Stimulated activated CD4-positive, alpha-beta T cell treated with anti-CD3 and anti-CD28 coated beads, TNF-alpha, amount 100 ng/mL, for 48 hours (primary cell): ENCODE measurements at places on chromosomes 1 and 21.

- no peak for DNase-seq
Observed at GRCh38 chr1:89257041-89257440, 15.6 kb downstream of the GBP5 start.

DNA sequence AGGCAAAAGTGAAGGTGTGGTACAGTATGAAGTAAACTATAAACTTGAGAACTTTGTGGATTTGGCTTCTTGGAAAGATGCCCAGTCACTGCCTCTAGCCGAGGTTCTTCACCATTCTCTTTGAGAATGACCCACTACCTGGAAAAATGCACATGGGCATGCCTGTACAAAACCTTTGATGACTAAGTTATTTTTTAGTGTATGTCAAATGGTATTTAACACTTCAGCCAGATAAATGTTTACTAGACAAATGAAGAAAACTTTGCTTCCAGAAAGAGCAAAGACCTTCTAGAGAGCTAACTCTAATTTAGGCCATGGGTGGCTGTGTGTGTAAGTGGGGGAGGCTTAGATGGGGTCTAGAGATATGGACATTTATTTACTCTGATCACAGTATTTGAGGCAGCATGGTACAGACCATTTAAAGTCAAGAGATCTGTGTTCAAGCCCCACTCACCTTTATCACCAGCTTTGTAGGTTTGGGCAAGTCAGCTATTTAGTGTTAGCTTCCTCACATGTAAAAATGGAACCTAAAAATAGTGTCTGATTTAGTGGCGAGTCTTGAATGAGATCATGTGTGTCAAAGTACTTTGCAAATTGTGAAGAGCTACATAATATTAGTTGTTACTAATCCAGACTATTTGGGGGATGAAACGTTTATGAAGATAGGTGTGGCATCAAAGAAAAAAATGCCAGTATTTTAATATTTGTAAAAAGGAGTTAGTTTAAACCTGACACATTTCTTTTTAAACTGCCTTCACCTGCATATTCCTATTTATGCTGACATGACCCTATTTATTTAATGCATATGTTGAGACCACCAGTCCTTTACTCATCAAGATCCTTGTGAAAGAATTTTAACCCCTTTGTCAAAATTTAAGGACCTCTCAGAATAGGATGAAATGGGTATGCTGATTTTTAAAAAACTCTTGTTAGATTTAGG is 20.2 kb downstream of the NFYC start:
- DNase-seq, result no peak

GRCh38 chr21:16028142-16028541 is 298.4 kb downstream of the USP25 start:
- DNase-seq, result no peak

DNA sequence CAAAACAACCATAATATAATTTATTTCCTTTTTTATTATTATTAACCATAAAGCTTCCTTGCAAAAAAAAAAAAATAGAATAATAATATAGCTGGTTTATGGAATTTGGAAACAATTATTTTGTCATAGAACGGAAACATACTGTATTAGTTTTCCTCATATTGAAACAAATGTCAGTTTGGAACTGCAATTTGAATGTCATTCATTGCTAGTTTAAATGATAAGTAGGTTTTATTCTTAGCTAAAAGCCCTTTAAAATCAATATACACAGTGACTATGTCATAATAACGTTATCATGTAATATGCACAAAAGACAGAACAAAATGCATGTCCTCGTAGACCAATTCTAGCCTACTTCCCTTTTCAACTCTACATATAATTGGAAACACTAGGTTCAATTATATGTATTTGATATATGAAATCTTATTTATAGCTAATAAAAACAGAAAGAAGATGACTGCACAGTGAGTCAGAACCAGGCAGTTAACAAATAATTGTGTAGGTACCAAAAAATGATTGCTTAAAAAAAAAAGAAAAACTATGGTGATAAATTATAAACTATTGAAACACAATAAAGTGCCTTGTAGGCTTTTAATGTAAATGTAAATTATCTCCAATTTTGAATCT is 85.2 kb upstream of the EXO1 start:
- DNase-seq, result no peak

GRCh38 chr21:26061437-26061836 is 109.1 kb downstream of the APP start:
- DNase-seq, result no peak

- no peak for DNase-seq
Observed at GRCh38 chr1:166353213-166353612, 186.4 kb upstream of the FAM78B start.

GRCh38 chr1:54275349-54275748 is 75.4 kb downstream of the MRPL37 start:
- no peak for DNase-seq

DNA sequence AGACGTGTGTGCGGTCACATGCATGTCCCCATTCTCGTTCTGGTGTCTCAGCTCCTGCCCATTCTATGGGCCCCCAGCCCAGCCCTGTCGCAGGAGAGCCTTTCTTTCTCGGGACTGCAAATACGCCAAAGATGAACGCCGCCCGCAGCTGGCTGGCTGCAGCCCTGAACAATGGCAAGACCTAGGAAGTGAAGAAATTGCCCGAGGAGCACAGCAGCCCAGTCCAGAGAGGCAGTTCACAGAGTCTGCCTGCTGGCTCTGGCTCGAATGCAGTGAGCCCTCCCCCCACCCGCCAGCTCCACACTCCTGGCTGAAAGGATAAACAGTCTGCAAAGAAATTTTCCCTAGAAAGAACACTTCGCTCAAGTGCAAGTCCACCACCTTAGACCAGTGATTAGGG is 23.3 kb downstream of the PAX7 start:
- DNase-seq, result no peak

DNA sequence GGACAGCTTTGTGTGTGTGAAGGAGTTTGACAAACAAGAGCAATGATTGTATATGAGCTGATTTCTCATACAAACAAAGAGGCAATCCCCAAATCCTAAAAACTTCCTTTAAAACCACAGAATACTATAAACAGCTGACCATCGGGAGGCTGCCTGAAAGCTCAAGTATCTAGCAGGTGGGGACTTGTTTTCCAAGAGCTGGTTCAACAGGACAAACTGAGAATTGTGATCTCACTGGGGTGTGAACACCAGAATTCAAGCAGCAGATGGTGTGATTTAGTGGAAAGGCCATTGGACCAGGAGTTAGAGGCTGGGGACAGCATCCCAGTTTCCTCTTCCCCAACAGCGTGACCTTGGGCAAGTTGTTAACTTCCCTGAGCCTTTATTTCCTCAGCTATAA is 13.9 kb downstream of the LMX1A start:
- no peak for DNase-seq

DNA sequence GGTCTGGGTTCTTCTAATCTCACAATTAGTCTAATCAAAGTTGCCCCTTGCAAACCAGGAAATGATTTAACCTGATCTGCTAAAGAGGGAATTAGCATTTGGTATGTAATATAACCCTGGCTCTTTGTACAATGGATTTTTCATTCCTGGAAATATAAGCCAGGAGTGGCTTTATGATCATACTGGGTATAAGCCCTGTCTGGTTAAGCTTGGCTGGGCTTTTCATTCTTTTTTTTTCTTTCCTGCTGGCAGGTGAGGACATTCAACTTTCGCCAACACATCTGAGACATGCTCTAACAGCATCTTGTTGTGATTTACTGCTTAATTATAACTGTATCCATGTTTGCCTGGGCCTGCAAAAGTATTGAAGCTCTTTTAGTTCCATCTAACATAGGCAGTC is 20.4 kb upstream of the SDE2 start:
- no peak for DNase-seq

GRCh38 chr1:10539411-10540043 is 64.8 kb downstream of the PEX14 start:
- no peak for DNase-seq

GRCh38 chr1:152673016-152673415 is 2.1 kb upstream of the LCE2C start:
- no peak for DNase-seq

GRCh38 chr21:43906585-43907370 is 41.8 kb downstream of the AGPAT3 start:
- no peak for DNase-seq

GRCh38 chr1:91153341-91153740 is 131.5 kb upstream of the ZNF644 start:
- DNase-seq, result no peak

GRCh38 chr1:200883118-200883517 is 10.3 kb downstream of the GPR25 start:
- DNase-seq, result no peak

DNA sequence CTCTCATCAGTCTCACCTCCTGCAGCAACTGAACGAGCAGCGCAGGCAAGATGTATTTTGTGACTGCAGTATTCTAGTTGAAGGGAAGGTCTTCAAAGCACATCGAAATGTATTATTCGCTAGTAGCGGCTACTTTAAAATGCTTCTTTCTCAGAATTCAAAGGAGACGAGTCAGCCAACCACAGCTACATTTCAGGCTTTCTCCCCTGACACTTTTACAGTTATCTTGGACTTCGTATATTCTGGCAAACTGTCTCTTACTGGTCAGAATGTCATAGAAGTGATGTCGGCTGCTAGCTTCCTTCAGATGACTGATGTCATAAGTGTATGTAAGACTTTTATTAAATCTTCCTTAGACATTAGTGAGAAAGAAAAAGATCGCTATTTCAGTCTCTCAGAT is 53.7 kb downstream of the ZBTB8A start:
- DNase-seq, result no peak

GRCh38 chr1:246383239-246383589 is 123.9 kb downstream of the SMYD3 start:
- DNase-seq, result no peak

- DNase-seq, result no peak
Observed at GRCh38 chr1:59214248-59215208, 82.4 kb upstream of the FGGY start.

GRCh38 chr1:98001764-98002163 is 80.9 kb upstream of the DPYD start:
- DNase-seq, result no peak

DNA sequence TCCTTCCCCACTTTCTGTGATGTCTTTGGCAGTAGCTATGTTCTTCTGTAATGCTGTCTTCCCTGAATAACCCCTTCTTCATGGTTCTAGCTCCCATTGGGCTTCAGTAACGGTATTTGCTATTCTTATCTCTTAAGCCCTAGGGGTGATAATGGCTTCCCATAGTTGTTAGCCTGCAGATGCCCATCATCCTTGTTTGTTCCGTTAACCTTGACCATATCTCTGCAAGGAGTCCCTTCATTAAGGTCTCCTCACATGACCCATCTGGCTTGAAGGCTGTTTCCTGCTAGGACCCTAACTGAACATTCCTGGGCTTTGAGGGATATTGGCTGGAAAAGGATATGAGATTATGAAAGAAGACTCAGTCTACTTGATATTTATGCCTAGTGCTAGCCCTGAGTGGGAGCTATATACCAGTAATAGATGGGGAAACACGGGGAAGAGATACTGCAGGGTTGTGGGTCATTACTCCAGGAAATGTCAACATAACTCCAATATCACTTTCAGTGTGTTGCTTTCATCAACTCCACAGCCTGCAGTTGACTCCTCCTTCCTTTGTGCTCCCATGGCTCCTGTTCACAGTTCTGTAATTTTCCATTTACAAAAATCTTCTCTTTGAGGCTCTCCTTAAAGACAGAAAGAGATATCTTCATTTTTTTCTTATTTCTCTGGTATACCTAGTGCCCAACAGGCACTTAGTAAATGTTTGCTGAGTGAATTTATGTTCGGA is 2.5 kb downstream of the MR1 start:
- no peak for DNase-seq

- no peak for DNase-seq
Observed at GRCh38 chr1:64539289-64539688, 69.4 kb downstream of the CACHD1 start.

DNA sequence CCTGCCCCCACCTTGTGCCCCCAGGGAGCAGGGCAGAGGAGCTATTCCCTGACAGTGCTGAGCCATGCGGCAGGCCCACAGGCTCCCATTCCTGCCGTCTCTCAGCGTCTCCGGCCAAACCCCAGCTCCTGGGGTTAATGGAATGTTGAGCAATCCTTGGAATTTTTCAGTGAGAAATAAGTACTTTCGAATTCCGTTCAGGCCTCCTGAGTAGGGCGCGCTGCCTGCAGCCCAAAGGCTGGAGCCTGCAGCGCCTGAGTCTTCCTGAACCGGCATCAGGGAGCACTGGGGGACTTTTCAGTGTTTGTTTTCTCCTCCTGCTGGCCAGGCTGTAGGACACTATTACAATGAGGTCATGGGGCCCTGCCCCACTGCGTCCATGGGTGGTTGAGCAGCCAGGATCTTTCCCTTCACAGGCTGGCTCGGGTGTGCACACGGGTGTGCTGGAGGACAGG is 33.3 kb upstream of the CSF1 start:
- DNase-seq, result no peak

DNA sequence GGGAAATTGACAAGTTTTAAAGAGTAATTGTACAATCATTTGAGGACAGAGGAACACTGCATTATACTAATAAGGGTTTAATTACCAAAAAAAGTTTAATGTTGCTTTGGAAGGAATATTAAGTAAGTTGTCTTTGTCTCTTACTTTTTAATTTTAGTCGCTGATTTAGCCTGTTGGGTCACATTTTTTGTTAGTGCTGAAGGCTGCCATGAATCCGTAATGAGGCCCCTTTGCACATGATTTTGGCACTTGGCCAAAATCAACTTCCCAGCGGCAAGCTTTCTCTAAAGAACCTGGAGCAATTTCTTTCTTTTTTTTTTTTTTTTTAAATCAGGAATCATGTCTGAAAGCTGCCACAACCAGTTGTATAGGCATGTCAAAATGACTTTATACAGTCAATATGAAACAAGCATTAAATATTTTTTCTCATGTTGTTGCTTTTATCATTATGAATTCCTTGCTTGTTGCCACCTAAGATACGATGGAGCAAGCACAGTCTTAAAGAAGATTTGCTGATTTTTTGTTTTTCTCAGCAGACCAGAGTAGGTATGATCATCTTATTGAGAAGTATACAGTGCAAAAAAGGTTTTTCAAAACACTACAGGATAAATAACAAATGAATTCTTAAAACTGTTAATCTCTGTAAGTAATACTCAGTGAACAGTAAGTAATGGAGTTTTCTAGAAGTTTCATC is 690.4 kb downstream of the USP25 start:
- DNase-seq, result no peak

GRCh38 chr1:60141276-60141675 is 67.7 kb upstream of the C1orf87 start:
- no peak for DNase-seq

GRCh38 chr1:17564458-17565393 is 25.2 kb downstream of the ARHGEF10L start:
- DNase-seq, result no peak

DNA sequence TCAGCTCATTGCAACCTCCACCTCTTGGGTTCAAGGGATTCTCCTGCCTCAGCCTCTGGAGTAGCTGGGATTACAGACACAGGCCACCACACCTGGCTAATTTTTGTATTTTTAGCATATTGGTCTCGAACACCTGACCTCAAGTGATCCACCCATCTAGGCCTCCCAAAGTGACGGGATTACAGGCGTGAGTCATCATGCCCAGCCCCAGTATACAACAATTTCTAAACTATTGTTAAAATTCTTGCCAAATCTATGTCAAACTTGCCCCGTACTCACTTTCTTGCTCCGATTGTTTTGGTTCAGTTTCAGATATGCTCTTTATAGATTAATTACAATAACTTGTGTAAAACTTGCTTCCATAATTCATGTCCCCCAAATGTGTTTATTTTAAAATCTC is 4.1 kb downstream of the RGS18 start:
- DNase-seq, result no peak

GRCh38 chr1:228860911-228861831 is 125.9 kb downstream of the RHOU start:
- no peak for DNase-seq
